ENCODE measurements at places on chromosomes 11 and 22. TPM values are rescaled to one million over a fixed set of nuclear protein-coding genes. Genes with fewer than 3 reads are reported as not detected.

PRR5 gene
- total RNA-seq, result 86.3 TPM

OR8A1 gene
- total RNA-seq, result not detected

GGT5 gene
- 0.08 TPM for total RNA-seq

GRCh38 chr11:114075891-114076441 lies 16.5 kb downstream of the ZBTB16 start:
- DNase-seq, result peak; percentile 49

- no peak for DNase-seq
Measured at GRCh38 chr22:38944653-38945052, 12.8 kb upstream of the APOBEC3A start.

- DNase-seq, result no peak
Measured at GRCh38 chr11:70429724-70430521, 31.6 kb downstream of the CTTN start.

DNA sequence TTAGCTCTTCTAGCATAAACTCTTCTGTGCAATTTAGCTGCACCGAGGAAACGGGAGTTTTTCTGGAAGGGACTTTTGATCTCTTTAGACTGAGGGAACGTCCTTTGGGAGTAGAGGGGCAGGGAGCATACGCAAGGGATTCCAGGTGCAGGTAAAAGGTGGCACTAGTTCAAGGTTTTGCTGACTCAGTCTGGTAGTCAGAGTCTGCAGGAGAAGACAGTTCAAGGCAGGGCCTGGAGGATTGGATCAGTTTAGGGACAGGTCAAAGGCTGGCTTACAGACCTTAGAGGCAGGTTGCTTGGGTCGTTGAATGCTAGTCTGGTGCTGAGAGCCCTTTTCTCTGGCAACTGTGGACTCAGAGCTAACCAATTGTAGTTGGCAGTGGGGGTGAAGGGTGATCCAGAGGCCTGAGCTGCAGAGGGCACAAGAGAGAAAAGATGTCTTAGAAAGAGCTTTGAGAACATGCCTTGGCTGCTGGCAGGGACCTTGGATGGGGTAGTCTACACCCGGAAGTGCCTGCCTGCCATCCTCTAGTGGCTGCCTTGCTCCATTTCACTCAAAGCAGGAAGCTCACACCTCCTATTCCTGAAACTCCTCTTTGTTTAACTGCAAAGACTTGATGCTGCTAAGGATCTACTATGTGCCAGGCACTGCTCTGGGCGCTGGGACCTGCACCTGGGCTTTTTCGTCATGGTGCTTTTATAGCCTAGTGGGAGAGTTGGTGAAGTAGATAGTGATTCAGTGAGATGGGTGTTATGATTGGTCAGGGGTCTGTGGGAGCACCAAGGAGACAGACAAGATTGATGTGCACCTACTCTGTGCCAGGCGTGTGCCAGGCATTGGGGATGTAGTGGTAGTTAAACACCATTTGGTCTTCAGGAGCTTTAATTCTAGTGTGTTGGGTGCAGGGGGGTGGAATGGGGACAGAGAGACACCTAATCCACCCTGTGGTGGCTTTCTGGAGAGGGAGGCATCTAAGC lies 17.1 kb downstream of the MIAT start:
- no peak for DNase-seq

All from naive thymus-derived CD8-positive, alpha-beta T cell (primary cell).